GM12865 (cell line): ENCODE measurements at places on chromosomes 12 and 14.
A peak's percentile ranks its signal among the peaks of the same experiment; 100 is the strongest.

DNA sequence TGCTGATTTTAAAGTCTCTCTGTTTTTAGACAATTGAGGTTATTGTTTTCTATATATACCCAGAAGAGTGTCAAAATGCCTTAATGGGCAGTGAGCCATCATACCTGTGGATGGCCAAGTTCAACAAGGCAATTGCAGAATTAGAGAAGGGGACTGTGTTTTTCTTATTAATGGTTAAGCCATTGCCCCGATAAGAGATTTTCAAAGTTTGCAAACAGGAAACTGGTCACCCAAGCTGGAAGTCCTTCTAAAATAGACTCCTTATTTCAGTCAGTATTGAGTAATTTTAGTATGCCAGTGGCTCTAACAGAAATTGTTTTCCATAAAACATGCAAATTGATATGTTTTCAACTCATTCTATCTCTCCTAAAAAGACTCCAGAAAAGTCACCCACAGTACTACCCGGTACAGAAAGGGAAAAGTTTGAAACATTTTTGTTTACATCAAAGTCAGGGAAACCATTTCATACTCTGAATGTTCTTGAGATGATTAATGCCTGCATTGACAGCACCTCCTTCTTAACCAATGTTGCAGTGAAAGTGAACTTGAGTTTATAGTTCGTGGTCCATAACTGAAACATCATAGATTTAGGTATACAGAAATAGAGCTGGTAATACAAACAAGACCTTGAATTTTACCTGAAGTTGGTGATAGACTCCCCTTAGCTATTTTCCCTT is 191.1 kb downstream of the TMX1 start:
- DNase-seq = peak; percentile 47

DNA sequence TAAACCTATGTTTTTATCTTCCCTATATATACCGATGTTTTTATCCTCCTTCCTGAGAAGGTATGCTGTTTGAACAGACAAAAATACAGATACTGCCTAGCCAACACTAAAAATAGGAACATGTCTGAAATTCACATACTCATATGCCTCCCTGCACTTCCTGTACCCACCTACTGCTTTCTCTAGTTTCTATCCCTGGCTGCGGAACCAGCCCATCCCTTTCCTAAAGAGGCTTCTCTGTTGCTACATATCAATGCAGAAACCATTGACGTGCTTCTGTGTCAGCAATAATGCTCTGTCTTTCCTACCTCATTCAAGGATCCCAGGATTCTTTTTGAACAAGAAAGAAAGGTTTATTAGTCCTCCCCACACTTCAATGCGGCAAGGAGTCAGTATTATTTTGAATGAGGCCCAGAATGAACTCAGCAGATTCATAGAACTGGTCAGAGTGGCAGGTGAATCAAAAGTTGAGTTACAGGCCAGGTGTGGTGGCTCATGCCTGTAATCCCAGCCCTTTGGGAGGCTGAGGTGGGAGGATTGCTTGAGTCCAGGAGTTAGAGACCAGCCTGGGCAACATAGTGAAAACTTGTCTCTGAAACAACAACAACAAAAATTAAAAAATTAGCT is 67.8 kb upstream of the NAP1L1 start:
- peak; percentile 75 for DNase-seq

GRCh38 chr14:62315631-62316030 is 553.4 kb downstream of the SNAPC1 start:
- DNase-seq = no peak

DNA sequence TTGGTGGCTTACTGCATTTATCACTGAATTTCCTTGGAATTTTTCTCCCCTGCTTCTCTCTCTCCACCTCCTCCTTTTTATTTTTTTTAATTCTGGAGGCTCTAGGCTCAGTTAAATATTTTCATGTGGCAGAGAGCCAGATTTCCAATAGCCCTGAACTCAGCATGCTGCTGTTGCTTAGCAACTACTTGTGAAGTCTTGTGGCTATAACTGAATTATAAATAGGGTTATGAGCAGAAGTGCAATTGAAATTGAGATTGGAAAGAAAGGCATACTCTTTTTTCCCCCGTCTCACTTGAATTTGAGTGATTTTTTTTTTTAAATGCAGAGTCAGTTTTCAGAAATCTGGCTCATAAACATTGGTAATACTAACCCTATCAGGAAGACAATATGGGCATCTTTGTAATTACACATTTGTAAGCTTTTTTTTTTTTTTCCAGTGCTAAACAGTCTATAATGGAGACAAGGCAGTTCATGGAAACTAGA is 38.3 kb downstream of the ATF7IP start:
- DNase-seq = peak; percentile 72

GRCh38 chr14:82999802-83000201 is 1466.1 kb upstream of the SEL1L start:
- no peak for DNase-seq

DNA sequence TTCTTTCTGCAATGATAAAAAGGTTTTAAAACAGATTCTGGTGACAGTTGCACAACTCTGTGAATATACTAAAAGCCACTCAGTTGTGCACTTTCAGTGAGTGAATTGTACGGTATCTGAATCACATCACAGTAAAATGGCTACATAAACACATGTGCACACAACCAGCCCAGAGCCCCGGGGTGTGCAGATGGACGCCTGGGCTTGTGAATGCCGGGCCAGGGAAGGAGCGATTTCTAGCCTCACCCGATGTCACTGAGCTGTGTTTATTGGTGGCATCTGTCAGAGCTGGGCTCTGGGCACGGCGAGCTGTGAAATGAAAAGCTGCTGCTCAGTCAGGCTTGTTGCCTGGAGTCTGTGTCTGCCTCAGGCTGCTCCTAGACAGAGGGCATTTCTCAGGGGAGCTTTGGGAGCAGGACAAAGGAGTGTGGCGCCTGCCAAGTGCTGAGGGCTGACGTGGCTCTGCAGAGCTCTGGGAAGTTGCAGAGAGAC is 25.9 kb downstream of the RHOF start:
- DNase-seq = no peak
